ENCODE measurements at places on chromosomes 2 and 18.

DNA sequence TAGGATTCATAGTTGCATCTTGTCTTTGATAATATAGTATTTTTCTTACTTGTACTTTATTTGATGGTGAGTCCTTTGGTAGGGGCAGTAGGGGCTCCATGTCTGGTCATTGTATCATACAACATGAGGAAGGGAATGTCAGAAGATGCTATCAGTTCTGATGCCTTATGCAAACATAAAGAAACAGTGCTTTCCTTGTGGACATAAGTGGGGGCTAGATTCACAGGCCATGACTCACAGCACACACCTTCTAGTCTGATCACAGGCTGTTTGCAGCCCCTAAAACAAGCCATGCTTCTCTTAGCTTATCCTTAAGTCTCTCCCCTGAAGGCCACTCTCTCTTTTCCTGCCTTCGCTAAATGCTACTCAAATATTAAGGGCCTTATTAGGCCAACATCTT is 10.7 kb upstream of the SLC14A1 start:
- no peak for DNase-seq

GRCh38 chr2:313991-314390 is 26.1 kb upstream of the ALKAL2 start:
- no peak for DNase-seq

DNA sequence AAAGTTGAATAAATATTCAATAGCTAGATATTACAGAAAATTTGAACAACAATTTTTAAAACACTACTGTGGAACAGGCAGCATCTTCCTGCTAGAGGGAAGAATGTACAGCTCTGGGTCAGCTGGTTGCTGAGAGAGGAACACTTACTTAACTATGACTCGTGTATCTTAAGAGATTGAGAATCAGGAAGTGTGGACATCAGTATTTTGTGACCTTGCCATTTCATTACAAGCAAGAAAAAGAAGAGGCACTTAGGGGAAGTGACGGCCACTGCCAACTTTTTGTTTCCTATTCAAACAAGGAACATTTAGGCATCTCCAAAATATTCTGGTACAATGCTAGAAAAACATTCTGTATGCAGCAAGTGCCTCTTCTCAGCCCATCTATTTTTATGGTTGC is 45.9 kb downstream of the ITPRID2 start:
- no peak for DNase-seq

- DNase-seq: no peak
These were observed 80.1 kb upstream of the SMAD7 start for GRCh38 chr18:49030692-49031443.

DNA sequence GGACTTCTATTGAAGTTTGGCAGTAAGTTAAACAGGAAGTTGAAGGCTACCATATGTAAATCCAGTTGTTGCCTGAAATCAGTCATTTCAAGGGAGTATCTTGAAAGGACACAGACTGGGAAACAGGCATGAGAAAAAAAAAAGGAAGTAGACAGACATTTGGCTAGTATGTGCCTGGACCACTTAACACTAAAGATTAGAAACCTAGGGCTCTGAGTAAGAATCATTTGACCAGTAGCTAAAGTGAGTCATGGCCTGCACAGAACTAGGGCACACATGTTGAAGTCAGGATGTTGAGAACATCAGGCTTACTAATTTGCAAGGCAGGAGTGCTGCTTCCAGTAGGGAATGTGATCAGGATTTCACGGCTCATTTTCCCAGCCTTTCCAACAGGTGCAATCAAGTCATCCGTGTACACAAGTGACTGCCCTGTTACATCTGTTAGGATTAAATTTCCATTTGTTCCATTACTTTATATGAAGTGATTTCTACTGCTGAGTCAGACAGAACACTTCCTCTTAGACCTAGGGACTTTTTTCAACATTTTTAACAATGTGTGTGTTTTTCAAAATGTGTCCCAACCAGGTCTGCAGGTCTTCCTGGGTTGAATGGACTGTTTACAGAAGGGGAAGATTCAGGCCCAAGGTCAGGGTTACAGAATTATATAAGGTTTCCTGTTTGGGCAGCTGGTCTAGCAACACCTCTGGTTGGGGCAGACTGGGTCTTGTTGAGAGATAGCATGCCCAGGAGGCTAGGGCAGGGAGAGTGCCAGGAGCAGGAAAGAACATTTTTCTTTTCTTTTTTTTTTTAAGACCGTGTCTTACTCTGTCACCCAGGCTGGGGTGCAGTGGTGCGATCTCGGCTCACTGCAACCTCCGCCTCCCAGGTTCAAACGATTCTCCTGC is 145.6 kb downstream of the TGIF1 start:
- no peak for DNase-seq

DNA sequence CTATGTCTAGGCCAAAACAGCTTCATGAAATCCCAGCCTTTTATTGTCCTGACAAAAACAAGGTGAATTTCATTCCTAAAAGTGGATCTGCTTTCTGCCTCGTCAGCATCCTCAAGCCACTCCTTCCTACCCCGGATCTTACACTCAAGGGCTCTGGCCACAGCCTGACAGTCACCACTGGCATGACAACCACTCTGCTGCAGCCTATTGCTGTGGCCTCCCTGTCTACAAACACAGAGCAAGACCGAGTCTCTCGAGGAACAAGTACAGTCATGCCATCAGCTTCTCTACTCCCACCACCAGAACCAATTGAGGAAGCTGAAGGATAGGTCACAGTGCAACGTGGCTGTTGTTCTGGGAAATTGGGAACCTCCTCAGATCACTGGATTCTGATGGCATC is 106.1 kb downstream of the ICA1L start:
- DNase-seq: no peak

GRCh38 chr2:191899410-191899809 is 52.5 kb upstream of the CAVIN2 start:
- DNase-seq: no peak

- no peak for DNase-seq
These were observed 47.4 kb downstream of the BIN1 start for GRCh38 chr2:127059559-127059958.

- DNase-seq: no peak
These were observed 62.0 kb downstream of the BCL2L11 start for GRCh38 chr2:111182740-111183139.

- DNase-seq: no peak
These were observed 73.9 kb downstream of the GYPC start for GRCh38 chr2:126729896-126730295.

- DNase-seq: no peak
These were observed 75.6 kb upstream of the ID2 start for GRCh38 chr2:8606226-8606625.

DNA sequence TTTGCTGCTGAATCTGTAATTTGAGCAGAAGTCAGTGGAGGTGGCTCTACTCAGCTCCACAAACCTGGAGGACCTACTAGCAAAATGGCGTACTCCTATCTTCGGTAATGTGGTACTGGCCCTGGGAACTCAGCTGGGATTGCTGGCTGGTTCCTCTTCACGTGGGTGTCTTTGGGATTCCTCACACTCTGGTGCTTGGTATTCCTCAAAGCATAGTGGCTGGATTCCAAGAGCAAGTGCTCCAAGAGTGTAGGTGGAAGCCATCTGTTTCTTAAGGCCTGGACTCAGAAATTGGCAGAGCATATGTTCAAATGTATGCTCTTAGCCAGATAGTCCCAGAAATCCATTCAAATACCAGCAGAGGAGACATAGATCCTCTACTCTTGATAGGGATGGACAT is 281.9 kb upstream of the CDH7 start:
- no peak for DNase-seq

DNA sequence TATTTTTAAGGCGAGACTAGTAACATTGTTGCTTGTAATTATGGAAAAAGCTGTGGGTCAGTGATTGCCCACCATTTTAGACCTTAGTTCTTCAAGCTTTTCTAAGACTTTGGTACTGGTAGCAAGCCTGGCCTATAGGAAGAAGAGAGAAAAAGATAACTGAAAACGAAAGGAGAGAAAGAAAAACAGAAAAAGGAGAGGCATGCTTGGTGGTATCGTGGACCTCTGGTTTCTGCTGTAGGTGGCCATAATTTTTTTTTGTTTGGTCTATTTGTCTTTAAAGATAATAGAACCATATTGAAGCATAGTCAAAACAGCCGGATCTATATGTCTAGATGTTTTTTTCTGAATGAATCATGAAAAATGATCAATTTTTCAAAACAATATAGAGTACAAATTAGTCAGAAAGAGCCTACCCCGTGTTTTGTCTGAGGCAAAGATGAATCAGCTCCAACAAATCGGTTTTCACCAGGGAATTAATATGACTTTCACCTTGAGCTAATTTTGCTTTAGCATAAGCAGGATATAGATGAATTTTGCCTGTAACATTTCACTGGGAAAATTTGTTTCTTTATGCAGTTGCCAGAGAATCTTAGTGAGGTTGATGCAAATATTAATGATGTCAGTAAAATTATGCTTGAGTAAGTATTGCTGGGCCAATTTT is 45.7 kb downstream of the CCDC85A start:
- DNase-seq: no peak

- no peak for DNase-seq
These were observed 7.0 kb upstream of the NDUFV2 start for GRCh38 chr18:9095297-9096006.

DNA sequence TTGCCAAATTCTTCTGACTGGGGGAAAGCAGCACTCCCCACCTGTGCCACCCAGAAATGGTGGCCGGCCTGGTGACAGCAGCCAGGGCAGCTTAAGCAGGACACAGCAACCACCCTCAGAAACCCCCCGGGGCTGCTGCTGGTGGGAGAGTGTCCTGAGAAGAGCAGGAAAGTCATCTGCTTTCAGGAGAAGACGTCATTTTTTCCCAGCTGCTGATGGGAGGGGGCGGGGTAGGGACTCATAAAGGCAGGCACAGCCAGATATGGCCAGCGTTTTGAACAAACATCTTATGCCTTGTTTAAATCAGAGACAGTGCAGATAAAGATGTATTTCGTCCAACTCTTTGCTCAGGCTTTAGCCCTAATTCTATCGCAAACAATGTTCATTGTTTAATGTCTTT is 139.5 kb downstream of the LRRC30 start:
- no peak for DNase-seq

DNA sequence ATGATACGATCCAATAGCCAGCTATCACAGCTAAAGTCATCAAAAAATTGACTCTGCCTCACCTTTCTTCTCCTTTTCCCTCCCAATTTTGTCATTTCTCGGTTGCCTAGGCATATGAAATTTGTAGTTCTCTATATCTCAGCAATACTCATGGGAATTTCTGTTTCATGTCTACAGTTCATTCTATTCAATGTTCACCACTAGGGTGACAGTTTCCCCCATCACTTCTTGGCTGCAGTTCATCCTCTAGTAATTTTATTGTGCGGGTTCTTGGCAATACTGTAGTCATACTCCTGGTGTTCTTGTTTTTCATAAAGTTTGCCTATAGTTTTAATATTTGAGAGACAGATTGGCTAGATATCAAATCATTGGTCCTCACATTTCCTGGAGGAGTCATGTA is 872.2 kb upstream of the ID2 start:
- no peak for DNase-seq

DNA sequence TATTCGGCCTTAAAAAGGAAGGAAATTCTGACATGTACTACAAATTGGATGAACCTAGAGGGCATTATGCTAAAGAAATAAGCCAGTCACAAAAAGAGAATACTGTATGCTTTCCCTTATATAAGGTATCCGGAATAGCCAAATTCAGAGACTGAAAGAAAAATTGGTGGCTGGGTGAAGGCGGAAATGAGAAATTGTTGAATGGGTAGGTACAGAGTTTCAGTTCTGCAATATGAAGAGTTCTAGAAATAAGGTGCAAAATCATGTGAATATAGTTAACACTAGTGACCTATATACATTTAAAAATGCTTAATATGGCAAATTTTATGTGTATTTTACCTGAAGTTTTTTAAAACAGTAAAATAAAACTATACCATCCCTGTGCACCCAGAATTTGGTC is 43.1 kb downstream of the RMP24 start:
- DNase-seq: no peak

GRCh38 chr2:203122317-203122986 is 107.8 kb downstream of the NBEAL1 start:
- no peak for DNase-seq

GRCh38 chr2:178404368-178404767 is 46.6 kb downstream of the PRKRA start:
- DNase-seq: no peak

GRCh38 chr18:63741769-63742168 is 33.4 kb upstream of the SERPINB7 start:
- no peak for DNase-seq

DNA sequence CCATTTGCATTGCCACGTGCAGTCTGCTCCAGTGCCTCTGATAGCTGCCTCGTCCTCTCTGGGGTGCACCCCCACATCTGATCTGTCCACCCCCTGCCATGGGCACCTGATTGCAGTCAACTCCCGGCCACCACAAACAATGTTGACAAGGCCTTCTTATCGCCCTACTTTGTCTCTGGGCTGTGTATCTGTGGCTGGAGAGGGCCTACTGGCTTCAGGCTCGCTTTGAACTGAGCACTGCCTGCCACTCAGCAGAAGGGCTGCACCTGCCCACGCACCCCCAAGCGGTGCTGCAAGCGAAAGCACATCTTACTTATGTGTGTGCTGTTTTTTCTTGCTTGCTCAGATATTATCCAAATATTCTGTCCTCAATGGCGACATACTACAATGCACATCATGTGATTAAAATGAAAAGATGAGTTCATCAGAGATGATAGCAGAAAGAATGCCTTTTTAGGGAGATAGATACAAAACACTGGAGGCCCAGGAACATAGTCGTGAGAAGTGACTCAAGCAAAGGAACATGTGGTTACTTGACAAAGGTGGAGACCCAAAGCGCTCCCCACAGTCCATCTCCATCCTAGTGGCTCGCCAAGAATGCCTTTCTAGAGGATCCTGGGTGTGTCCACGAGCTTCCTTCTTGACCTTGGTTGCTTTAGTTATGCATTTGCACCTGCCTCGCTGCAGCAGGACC is 28.8 kb downstream of the FBLN7 start:
- no peak for DNase-seq

GRCh38 chr2:30371772-30372373 is 75.2 kb upstream of the LCLAT1 start:
- DNase-seq: no peak

DNA sequence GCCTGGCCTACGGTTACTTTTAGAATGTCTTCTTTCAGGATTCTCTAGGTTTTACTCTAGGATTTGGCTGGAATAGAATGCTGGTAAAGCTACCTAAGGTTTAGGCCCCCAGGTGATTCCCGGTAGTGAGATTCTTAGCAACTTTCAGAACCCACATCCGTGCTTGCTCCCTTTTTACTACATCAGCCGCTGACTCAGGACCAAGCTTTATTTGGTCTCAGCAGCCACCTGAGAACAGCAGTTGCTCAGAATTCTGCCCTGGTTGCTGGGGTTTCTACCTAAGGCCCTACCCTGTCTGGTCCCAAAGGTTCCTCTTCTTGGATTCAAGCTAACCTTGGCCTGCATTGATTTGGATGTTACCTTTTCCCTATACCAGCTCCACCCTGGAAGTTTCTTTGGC is 36.1 kb upstream of the NDUFV2 start:
- DNase-seq: no peak

- DNase-seq: no peak
These were observed 651 bp upstream of the DPYSL5 start for GRCh38 chr2:26847307-26847654.

Measured in activated T-helper 1 cell treated with Interleukin-2 at 50 U/mL for 16 hours (primary cell).